ENCODE measurements at places on chromosomes 16 and 17.
A peak's percentile ranks its signal among the peaks of the same experiment; 100 is the strongest.

DNA sequence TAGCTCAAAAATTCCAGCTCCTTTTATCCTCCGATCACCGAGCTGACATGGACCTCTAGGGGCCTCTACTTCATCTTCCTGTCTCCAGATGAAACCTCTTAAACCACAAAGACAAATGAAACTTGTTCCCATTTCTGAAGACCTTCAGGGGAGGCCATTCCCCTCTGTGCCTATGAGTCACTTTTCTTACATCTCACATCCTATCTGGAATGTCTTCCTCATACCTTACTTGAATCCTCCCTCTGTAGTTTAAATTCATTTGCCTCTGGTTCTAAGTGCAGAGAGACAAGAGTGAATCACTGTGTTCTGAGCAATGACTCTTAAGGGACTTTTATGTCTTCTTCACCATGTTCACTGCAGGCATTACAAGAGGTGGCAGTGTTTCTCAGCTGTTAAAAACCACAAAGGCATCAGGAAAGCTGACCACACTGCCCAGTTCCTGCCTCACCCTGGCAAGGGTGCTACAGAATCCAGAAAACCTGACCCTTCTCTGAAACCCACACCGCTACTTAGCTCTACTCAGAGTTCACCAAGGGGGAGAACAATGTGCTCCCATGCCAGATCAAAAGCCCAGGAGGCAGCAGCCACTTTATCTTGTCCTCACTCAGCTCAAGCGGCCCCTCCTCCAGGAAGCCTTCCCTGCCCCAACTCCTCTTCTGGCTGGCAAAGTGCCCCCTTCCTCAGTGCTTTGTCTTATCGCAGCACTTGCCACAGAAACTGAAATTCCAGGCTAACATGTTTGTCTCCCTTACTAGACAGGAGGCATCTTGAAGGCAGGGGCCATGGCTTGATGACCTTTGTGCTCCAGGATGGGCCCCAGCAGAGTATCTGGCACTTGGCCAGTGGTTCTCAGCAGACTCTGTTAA lies 6.4 kb downstream of the CUEDC1 start:
- no peak for DNase-seq

DNA sequence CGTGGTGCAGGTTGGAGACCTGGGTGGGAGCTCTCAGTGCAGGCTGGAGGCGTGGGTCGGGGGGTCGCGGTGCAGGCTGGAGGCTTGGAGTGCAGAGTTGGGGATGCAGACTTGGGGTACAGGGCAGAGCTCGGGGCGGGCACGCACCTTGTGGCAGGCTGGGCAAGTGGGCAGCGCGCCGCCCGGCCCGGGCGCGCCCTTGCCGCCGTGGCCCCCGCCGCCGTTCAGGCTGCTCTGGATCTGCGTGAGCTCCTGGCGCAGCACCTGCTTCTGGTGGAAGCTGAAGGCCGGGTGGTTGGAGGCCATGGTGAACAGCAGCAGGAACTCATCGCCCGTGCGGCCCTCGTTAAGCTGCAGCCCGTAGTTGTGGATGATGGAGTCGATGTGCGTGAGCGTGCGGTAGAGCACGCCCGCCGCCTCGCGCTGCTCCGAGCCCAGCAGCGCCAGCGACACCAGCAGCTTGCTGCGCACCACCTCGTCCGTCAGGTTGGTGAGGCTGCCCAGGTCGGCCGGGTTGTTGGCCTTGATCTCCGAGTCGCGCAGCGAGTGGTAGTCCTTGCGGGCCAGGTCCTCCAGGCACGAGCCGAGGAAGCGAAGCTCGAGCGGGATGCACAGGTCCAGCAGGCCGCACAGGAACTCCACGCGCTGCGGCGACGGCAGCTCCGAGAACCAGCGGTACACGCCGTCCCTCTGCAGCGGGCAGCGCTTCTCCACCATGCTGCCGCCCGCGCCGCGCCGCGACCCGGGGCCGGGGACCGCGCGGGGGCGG lies 1.1 kb downstream of the ZCCHC14 start:
- no peak for DNase-seq

DNA sequence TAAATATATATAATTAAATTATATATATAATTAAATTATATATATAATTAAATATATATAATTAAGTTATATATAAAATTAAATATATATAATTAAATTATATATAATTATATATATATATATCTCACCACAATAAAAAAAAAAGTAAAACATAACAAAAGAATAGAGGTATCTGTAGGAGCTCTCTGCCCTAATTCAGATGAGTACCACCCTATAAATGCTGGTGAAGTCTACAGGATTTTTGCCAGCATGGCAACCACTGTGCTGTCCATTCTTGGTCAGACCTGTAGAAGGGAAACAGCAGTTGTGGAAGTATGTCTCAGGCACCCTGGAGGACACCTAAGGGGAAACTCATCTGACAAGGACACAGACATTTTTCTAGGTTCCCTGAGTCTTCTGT lies 259.7 kb downstream of the PRKCA start:
- no peak for DNase-seq

- DNase-seq: no peak
Observed at GRCh38 chr17:73731733-73732132, 87.5 kb upstream of the SDK2 start.

GRCh38 chr16:13571036-13571435 lies 348.9 kb upstream of the ERCC4 start:
- no peak for DNase-seq

DNA sequence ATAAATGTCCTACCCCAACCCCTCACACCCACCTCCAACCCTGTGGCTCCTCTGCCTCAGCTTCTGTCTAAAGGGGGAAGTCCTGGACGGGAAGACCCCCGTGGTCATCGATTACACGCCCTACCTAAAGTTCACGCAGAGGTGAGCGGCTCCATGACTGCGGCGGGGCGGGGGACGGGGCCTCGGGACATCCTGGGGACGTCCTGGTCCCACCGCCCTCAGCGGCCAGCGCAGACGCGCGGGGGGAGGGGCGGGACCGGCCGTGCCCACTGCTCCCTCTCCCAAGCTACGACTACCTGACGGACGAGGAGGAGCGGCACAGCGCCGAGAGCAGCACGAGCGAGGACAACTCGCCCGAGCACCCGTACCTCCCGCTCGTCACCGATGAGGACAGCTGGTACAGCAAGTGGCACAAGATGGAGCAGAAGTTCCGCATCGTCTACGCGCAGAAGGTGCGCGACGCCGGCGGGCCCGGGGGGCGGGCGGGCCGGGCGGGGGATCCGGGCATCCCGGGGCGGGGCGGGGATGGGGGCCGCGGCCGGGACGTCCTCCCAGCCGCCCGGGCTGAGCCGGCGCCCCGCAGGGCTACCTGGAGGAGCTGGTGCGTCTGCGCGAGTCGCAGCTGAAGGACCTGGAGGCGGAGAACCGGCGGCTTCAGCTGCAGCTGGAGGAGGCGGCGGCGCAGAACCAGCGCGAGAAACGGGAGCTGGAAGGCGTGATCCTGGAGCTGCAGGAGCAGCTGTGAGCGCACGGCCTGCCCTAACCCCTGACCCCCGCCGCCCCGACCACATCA lies 6.7 kb downstream of the RUNDC3A start:
- DNase-seq: peak; percentile 24

DNA sequence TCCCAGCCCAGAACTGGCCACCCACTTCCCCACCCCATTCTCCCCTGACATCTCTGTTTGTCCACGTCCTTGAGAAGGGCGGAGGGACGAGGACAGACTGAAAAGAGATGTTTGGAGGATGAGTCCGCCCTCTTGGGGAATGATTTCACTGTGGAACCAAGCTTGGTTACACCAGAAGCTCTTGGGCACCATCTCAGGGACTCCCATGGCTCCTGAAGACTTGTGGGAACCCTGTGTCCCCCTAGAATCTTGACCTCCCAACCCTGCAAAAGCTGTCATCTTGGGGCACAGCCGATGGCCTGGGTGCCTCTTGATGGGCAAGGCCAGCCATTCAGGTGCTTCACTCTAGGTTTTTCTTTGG lies 25.9 kb upstream of the LITAF start:
- no peak for DNase-seq

- no peak for DNase-seq
Observed at GRCh38 chr16:22386976-22387375, 12.6 kb upstream of the CDR2 start.

DNA sequence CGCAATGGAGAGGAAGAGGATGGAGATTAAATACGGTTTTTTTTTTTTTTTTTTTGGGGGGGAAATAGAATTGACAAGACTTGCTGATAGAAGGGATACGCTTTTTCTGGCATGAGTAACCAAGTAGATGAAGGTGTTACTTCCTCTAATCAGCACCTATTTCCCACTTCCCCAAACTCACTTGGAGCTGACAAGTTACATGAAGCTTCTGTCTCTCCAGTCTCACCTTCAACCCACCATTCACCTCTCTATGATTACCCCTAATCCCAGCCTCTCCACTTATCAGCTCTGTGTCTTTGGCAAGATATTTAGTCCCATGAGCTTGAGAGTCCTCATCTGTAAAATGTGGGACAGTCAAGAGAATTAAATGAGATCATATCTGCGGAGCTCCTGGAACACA lies 185.9 kb upstream of the HS3ST3A1 start:
- no peak for DNase-seq

DNA sequence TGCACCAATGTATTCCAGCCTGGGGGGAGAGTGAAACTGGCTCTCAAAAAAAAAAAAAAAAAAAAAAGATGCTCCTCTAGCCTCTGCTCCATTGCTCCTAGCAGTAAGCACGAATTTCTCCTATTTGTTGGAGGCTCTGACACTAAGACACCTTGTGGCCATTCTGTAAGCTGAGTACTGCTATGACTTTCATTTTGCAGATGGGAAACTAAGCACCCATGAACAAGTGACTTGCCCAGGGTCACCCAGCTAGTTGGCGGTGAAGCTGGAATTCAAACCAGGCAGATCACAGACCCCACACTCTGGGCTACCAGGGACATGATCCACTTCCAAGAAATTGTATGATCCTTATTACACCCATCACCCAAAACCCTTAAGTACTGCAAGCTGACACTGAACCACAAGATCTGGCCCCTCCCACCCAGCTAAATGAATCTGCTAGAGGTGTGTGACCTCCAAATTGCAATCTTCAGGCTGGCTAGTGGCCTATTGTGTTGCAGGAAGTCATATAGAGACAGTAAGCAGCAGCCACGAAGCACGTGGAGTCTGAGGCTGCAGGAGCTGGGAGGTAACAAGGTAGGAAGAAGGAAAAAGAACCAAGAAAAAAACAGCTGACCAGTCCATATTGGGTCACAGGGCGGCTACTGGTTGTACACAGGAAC lies 209.4 kb downstream of the XYLT1 start:
- DNase-seq: no peak

All from stimulated activated CD4-positive, alpha-beta T cell treated with anti-CD3 and anti-CD28 coated beads, Interleukin-2, amount 100 ng/mL, for 4 hours (primary cell).